ENCODE measurements at places on chromosomes 12 and 14.

DNA sequence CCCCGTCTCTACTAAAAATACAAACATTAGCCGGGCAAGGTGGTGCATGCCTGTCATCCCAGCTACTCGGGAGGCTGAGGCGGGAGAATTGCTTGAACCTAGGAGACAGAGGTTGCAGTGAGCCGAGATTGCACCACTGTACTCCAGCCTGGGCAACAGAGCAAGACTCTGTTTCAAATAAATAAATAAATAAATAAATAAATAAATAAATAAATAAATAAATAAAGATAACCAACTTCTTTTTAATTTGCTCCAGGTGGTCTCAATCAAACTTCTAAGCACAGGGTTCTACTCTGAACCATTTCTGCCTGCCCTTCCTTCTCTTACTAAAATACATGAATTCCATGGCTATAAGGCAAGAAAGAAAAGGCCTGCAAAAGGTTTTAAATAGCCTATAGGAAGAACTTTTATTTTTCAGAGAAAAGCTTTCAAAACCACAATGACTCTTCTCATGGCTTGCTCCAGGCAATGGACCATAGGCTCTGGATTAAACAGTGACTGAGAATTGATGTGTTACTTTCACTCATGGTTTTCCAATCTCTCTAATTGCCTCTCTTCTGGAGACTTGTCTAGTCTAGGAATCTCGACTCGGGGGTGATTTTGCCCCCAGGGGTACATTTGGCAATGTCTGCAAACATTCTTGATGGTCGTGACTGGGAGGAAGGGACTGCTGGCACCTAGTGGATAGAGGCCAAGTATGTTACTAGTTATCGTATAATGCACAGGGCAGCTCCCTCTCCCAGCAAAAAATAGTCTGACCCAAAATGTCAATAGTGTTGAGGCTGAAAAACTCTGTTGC, 14.4 kb downstream of the IGF1 start:
- DNase-seq, result no peak

GRCh38 chr14:30482276-30482675, 76.7 kb upstream of the G2E3 start:
- DNase-seq, result no peak

DNA sequence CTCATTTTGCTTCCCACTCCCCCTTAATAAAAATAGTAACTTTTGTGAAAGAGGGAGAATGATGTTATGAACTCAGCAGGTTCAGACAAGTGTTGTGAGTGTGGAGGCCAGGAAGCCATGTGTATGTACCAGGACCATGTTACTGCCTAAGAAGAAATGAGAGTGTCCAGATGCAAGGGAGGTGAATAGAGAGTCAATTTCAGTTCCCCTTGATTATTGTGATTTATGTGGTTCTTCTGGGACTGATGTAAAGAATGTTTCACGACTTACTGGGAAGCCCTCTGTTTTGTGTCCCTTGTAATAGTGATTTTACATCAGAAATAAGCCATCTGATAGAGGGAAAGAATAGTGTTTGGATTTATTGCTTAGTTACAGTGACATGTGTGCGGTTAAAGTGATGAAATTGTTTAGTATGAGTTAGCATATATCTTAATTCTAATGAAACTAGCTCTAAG, 32.5 kb downstream of the FBXO34 start:
- DNase-seq, result no peak

DNA sequence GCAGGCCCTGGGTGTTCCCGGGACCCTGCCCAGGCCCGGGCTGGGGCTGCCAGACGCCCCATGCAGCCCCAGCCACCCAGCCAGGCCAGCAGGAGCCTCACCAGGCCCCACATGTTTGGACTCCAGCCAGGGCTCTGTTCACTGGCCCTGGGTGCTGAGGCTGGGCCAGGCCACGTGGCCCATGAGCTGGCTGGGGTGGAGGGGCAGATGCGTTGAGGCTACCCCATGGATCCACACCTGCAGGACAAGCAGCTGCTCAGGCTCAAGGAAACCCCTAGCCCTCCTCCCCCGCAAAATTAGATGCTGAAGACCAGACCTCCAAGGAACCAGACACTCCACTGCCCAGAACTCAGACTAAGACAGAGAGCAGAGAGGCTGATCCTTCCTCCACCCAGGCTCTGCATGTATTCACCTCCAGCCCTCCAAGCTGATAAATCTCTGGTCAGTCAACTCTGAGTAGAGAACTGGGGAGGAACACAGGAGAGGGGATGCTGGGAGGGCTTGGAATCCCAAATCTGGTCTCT, 1.6 kb downstream of the CDH24 start:
- peak; percentile 64 for DNase-seq

DNA sequence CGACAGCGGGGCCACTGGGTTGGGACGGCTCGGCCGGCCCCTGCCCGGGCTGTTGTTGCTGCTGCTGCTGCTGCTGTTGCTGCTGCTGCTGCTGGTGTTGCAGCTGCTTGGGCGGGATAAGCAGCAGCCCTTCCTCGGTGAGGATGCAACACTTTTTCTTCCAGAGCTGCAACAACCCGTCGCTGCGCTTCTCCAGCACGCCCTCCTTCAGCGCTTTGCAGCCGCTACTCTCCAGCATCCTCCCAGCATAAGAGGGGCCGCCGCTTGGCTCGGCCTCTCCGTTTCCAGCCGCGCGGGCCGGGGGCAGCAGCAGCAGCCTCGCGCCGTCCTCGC, 529 bp downstream of the PHLDA1 start:
- no peak for DNase-seq

- DNase-seq, result no peak
These were observed 16.5 kb upstream of the NRDE2 start for GRCh38 chr14:90348270-90348669.

- DNase-seq, result no peak
These were observed 2.1 kb downstream of the MAP1LC3B2 start for GRCh38 chr12:116561181-116561821.

DNA sequence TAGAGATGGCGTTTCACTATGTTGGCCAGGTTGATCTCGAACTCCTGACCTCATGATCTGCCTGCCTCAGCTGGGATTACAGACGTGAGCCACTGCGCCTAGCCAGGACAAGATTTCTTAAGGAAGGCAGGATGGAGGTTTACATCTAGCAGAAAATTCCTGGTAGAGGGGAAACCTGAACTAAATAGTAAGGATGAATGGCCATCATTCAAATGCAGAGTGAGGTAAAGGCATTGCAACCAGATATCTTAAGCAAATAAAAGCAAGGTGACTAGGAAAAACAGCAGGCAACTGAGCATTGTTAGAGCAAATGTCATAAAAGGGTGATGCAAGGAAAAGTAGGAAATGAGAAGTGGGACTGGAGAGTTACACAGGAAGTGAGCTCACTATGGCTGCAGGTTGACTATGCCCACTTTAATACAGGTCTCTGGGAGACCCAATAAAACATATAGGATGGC, 133.0 kb downstream of the SOX5 start:
- no peak for DNase-seq

DNA sequence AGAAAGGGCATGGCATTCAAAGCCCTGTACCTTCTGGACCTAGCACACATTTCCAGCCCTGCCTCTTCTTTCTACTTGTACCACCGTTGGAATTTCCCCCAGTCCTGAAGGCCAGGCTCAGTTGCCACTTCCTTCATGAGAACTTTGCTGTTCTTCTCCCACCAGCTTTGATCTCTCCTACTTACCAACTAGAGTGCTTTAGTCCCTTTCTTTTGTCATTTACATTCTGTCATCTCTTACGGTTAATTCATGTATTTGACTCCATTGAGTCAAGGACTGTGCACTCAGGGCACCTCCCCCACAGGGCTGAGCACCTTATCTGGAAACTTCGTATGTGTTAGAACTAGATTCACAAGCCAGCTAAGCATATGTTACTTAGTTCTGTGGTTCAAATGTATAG, 26.3 kb downstream of the BICDL1 start:
- no peak for DNase-seq

- DNase-seq, result no peak
These were observed 20.1 kb upstream of the CCDC63 start for GRCh38 chr12:110826592-110827200.

GRCh38 chr14:52767058-52767833, 24.2 kb downstream of the GNPNAT1 start:
- DNase-seq, result no peak

DNA sequence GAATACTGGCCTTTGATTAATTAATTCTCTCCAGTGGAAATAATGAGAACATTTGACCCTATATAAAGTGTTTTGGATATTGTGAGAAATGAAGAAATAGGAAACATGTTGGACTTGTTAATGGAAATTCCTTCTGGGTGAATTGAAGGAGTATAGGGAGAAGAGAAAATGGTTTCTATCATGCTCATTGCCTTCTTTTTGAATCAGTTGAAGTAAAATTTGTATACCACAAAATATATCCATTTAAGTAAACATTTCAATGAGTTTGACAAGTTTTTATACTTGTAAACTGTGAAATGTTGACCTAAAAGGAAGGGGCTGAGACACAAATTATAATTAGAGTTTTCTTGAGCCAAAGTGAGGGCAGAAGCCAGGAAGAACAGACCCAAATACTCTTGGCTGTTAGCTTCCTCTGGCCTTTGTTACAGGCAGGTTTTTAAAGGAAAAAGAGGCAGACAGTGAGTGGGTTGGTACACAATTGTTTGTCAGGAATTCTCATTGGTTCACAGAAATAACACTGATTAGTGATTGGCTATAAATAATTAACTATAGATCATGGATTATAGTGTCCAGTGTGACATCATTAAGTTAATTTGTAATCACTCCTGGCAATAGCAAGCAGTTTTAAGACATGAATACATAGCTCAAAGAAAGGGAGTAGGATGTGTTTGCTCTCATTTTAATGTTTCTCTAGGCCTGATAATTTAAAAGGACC, 826 bp downstream of the ZNF705A start:
- DNase-seq, result no peak

- no peak for DNase-seq
These were observed 492.0 kb downstream of the NELL2 start for GRCh38 chr12:44384136-44384535.

DNA sequence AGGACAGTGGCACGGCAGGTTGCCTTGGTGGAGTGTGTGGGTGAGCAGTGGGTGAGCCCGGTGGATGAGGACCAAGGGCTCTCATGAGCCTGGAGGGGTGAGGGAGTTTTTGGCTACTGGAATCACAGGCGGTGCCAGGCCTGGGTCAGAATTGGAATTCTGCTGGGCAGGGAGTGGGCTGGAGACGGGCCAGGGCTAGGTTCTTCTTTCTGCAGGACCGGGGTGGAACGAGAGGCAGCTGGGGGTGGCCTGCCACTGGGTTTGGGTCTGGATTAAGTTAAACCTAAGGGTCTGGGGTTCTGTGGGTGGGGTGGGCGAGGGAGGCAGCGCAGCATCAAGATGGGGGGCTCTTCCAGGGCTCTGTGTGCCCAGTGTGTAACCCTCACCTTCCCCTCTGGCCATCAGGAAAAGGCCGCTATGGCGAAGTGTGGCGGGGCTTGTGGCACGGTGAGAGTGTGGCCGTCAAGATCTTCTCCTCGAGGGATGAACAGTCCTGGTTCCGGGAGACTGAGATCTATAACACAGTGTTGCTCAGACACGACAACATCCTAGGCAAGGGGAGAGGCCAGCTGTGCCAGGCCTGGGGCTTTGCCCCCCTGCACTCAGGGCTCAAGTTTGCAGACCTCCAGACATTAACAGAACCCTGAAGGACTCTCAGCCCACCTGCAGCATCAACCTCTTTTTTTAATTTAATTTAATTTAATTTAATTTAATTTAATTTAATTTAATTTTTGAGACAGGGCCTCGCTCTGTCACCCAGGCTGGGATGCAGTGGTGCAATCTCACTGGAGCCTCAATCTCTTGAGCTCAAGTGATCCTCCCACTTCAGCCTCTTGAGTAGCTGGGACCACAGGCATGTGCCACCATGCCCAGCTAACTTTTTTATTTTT, 7.0 kb downstream of the ACVRL1 start:
- peak; percentile 89 for DNase-seq

DNA sequence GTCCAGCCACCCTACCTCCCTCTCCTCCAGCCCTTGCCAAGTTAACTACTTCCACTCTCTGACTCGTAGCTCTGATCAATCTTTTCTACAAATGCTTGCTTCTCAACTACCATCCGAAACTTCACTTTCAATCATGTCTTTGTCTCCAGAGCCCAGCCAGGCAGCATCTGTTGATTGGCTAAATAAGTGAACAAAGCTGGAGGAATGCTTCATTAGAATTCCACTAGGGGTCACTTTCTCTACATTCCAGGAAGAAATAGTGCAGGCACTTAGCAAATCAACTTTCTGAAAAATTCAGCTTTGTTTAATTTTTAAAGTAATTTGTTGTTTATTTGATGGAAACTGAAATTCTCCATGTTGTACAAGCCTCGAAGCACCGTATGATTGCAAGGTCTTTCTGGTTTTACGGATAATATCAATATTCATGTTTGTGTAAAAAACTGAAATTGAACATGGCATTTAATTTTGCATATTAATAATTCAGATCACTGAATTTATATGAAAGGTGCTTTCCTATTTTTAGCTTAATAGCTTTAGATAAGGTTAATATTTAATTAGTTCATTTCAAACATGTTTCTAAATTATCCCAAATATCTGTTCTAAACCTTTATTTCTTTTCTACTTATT, 32.4 kb upstream of the HELB start:
- no peak for DNase-seq

DNA sequence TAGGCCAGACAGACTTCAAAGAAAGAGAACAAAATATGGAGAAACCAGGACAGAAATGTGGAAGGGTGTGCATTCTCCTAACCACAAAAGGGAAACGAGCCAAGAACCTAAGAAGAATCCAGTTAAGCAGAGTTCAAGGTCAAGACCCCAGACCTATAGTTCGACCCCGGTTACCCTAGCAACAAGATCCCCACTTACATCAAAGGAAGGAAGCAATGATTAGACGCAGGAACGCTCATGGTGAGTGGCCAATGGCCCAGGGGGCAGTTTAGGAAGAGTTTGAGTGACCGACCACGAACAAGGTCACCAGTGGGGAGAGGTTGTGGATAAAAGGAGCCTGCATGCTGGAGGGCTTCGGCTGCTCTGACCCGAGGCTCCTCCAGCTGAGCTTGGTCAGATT, 36.2 kb downstream of the OAS2 start:
- DNase-seq, result no peak

DNA sequence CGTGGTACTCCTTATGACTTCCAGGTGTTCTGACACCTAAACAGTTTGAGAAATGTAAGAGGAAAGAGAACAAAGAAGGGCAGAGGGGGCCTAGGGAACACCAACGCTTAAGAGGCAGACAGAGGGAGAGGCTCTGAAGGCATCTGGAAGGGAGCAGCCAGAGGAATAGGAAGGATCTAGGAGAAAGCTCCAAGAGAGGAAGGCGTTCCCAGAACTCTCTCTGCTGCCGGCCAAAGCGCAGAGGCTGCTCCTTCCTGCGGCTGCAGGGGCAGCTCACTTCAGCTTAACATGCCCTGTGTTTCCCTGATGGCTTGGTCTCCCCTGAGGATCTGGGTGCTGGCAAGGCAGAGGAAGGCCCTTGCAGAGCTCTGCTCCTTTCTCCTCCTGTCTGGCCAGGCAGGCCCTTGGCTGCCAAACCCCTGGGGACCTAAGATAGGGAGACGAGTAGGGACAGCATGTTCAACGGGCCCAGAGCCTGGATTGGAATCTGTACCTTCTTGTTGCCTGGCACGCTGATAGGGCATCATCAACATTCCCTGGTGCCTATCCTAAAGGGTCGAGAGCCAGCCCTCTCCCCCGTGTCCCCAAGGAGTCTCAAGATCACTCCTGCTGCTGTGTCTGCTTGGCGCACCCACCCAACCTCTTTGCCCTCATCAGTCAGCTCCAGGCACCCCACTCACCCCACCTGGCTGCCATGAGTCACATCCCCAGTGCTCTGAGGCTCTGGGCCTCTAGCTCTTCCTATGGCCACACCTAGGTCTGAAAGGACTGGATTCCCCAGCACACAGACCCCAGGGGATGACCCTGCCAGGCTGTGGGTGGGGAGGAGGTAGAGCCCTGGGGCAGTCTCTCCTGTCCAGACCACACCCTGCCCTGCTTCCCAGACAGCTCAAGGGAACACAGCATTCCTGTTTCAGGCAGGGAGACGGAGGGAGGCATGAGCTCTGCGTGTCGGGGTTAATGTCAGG, 45.6 kb downstream of the LTBP2 start:
- no peak for DNase-seq

All from mesenteric fat pad (tissue), 1 donor.